ENCODE measurements at places on chromosomes 7 and 10.

GRCh38 chr10:121096617-121097431 is 245.7 kb downstream of the WDR11 start:
- no peak for DNase-seq

DNA sequence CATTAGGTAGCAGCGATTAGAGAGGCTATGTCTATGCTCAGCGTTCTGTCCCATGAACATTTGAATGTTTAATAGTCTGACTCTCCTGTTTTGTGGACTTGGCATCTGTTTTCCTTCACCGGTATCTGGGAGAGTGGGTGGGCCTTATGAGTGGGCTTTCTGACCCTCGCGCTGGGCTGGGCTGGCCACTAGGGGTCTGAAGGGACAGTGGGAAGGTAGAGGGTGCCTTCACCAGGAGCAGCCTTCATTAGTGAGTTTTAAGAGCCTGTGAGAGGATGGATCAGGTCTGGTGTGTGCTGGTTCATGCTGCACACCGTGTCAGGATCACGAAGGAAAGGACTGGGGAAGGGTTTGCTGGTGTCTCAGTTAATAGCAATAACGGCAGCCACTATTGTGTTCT is 33.4 kb downstream of the DCLRE1A start:
- no peak for DNase-seq

GRCh38 chr10:23448802-23449570 is 10.1 kb downstream of the OTUD1 start:
- DNase-seq = no peak

DNA sequence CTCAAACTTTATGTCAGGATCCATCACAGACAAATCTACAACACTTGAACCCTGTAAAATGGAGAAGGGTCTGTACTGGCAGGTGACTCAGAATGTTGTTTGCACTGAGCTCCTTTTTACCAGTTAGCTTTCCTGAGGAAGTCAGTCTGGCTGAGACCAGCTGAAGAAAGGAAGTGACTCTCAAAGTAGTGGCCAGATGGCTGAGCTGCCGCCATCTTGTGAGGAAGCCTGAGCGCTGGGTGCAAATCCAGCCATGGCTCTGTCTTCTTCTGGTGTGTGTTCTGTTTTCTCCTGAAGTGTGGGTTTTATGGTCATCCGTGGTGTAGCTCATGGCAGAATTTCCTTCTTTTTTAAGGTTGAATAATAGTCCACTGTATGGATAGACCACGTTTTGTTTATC is 25.5 kb upstream of the ECHDC3 start:
- DNase-seq = no peak

GRCh38 chr7:24504040-24504439 is 69.2 kb upstream of the PALS2 start:
- no peak for DNase-seq

All from mesothelial cell of epicardium (in vitro differentiated cells).